ENCODE measurements at places on chromosomes 5 and 9.

DNA sequence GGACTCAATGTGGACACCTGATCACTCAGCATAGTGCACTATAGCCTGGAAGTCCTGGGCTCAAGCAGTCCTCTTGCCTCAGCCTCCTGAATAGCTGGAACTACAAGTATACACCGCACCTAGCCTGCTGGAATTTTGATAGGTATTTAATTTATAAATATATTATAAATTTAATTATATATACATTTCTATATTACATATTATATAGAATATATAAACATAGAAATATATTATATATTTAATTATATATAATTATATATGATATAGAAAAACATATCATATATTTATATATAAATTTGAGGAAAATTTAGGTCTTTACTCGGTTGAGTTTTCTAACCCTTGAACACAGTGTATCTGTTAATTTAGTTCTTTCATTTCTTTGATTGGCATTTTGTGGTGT lies 15.2 kb upstream of the PSIP1 start:
- DNase-seq, result no peak

GRCh38 chr5:8879248-8879647 lies 666.6 kb downstream of the SEMA5A start:
- no peak for DNase-seq

DNA sequence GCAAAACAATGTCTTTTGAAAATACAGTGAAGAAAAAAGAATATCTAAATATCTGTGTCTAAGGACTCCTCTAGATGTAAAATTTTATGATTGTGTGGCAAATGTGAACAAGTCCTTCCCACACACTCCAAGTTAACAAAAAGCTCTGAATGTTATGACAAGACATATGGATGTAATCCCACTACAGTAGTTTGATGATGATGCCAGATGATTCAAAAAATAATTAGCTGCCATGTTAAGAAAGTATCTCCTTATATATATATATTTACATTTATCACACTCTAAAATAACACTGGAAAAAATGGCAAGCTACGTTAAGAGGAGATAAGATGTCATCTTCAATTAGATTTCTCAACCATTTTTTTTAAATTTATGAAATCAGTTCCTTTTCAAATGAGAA lies 178.5 kb downstream of the NFIB start:
- DNase-seq, result no peak

DNA sequence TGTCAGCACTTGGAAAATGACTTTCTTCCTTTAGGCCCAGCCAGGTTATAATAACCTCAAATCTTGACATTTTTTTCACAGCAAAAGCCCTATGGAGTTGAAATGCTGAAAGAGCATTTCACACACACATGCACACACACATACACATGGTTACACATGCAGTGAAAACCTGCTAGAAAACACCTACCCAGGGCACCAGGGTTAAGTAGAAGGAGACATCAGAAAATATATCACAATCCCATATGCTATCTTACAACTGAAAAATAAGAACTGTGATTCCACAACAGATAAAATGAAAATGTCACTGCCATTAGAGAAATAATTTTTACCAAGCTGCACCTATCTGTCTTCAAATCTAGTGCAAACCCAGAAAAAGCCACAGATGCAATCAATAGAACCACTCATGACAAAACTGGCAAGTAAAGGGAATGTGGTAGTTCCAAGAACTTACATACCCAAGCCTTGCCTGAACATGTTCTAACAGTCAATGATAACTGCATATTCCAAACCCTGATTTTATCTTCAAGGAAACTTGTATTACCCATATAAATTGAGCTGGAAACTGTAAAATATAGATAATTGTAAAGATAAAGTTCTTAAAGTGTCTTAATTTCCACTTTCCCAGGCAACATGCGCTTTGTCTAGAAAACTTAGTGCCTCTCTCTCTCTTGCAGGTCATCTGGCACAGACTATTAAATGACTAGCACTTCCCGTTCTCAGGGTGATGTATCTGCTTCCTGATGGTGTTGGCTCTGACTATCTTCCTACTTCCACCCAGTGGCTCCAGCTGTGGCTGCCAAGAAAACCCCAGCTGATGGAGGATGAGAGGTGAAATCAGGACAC lies 250.2 kb upstream of the PTGER4 start:
- no peak for DNase-seq

DNA sequence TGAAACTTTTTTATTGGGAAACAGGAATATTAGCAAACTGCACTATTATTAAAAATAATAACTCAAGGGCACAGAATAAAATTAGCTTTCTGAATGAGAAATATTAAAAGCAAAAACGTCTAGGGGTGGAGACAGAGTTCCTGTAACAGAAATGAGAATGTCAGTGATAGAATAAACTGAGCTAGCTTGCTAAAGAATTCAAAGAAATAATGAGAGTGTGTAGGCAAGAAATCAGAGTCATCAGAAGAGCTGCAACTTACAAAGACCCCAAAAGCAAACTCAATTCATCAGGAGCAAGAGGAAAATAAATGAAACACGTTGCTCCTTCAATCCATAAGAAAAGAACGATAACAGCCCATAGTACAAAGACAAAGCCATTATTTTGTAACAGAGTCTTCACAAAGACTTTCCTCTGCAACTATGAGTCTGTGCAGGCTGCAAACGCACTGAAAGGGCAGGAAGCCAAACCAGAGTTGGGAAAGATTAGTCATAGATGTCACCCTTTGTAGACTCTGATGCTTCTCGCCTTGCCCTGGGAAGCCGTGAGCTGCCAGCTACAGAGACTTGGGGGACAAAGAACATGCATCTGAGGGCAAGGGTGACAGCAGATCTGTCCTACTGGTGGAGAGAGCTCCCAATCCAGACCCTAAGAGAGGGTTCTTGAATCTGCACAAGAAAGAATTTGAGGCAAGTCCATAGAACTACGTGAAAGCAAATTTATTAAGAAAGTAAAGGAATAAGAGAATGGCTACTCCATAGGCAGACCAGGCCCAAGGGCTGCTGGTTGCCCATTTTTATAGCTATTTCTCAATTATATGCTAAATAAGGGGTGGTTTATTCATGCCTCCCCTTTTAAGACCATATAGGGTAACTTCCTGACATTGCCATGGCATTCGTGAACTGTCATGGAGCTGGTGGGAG lies 40.8 kb downstream of the SHC3 start:
- peak; percentile 20 for DNase-seq

- DNase-seq, result no peak
Measured at GRCh38 chr5:58156973-58157701, 302.7 kb downstream of the PLK2 start.

DNA sequence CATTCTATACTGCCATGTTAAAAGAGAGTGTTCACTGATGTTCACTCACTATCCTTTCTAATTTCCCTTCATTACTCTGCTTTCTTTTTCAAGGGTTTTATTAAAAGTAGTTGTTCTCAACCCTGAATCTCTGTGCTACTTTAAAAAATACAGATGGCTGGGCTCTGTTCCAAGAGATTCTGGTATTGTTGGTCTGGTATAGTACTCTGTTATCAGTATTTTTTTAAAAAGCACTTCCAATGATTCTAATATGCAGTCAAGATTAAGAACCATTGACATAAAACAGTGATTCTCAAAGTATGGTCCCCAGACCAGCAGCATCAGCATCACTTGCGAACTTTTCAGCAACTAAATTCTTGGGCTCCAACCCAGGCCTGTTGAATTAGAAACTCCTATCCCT lies 77.0 kb upstream of the STARD4 start:
- no peak for DNase-seq

DNA sequence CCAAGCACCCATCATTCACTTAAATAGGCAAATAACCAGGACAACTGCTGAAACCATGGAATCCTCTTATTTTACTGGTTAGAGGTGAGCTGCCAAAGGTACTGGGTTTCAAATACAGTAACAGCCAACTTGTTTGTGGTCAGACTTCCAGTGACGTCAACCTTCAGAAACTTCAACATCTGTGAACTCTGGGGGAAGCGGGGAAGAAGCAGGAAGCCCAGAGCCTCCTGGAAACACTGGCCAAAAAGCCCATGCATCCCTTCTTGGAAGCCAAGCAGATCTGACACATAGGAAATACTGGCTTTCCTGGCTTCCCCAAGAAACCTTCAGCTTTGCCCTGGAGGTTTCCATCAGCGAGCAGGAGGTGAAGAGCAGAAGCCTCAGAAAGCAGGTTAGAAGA lies 4.9 kb upstream of the FRRS1L start:
- no peak for DNase-seq

- DNase-seq, result no peak
Measured at GRCh38 chr5:37272511-37272910, 23.3 kb upstream of the CPLANE1 start.

DNA sequence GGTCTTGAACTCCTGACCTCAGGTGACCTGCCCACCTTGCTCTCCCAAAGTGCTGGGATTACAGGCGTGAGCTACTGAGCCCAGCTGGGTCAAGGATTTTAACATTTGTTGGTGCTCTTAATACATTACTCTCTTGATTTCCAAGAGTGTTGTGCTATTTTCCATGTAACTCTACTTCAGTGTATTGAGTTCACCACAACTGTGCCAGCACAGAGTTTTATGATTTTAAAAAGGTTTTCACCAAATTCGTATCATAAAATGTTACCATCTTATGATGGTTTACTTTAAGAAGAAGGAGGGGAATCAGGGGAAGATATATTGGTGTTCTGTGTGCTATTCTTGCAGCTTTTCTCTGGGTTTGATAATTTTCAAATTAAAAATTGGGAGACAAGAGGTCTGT lies 6.6 kb upstream of the ADGRD2 start:
- DNase-seq, result no peak

DNA sequence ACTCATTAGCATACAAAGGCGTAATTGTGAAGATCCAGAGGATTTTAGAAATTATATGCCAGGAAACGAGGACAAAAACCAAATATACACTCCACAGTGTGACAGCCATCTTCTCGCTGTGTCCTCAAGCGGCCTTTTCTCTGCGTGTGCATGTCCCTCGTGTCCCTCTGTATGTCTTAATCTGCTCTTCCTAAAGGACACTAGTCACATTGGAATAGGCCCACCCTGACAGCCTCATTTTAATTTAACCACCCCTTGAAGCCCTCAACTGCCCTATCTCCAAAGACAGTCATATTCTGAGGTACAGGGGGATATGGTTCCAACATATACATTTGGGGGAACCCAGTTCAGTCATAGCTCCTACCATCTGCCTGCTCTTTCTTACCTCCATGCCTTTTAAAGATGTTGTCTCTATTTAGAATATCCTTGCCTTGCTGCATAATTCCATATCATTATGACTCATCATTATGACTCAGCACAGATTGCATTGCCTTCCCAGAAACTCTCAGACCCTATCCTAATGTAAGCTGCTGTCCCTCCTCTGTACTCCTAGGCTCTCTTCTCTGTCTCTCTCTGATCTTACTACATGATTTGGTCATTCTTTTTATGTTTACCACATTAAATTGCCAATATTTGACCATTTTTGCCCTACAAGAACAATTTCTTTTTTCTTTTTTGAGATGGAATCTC lies 210.9 kb downstream of the AOPEP start:
- no peak for DNase-seq

DNA sequence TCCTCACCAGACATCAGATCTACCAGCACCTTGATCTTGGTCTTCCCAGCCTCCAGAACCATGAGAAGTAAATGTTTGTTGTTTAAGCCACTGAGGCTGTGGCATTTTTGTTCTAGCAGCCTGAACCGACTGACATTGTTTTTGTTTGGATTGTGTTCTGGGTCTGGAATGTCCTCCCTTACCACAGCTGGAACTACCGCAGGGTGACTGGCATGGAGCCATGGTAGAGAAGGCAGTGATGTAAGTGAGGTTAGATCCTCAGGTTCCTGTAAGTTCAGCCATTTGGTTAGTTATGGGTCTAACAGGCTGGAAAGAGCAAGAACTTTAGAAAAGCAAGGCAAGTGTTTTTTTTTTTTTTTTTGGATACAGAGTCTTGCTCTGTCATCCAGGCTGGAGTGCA lies 209.3 kb downstream of the DAB2IP start:
- DNase-seq, result no peak

DNA sequence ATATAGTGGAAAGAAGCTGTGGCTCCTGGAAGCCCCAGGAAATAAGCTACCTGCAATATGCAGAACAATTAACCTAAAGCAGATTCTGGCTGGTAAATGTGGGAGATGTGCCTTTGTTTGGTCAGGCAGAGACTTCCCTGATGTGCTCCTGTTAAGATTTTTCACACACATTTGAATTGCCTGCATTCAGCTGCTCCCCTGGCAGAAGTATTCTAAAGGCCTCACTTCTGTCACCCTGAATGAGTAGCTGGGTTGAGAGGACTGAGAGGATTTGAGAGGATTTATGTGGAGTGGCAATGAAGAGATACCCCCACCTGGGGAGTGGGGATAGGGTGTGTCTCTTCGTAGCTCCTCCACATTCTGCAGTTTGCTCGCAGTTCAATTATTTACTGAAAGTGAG lies 130.5 kb downstream of the ST8SIA4 start:
- DNase-seq, result no peak

DNA sequence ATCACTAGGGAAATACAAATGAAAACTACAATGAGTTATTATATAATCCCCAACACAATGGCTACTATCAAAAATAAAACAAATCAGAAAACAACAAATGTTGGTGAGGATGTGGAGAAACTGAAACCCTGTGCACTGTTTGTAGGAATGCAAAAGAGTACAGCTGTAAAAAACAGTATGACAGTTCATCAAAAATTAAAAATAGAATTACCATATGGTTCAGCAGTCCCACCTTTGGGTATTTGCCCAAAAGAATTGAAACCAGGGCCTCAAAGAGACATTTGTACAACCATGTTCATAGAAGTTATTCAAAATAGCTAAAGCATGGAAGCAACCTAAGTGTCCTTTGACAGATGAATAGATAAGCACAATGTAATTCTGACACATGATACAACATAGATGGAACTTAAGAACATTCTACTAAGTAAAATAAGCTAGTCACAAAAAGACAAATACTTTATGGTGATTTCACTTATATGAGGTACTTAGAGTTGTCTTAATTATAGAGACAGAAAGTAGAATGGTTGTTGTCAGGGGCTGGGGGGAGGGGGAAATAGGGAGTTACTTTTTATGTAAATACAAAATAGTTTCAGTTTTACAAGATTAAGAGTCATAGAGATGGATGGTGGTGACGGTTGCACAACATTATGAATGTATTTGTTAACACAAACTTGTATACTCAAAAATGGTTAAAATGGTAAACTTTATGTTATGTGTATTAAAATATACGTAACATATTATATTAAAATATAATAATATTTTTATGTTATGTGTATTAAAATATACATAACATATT lies 102.8 kb downstream of the KCTD16 start:
- DNase-seq, result no peak

DNA sequence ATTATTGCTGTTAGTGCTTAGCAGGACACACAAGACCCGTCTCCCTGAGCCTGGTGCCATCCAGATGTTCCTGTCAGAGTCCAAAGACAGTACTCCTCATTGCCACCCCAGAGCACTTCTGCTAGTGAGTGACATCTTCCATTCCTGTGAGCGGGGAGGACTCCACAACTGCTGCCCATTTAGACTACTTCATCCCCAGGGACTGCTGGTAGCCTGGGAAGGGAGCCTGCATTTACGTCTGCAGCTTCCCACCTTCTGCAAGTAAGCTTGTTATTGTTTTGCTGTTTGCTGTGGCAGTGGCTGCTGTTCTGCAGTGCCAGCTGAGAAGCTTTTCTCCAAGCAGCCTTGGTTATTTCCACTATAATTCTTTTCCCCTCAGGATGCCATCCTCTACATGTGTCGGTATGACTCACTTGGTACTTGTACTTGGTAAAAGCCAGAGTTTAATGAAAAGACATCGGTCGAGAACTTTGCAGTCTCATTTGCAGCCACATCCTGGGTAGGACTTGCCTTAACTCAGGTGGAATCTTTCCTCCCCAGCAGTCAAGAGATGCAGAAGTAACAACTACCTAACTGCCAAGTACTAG lies 10.6 kb upstream of the MAP1B start:
- DNase-seq, result no peak

Data from activated T-cell treated with anti-CD3 and anti-CD28 coated beads for 24 hours (primary cell).